NCI-H446 treated with DMSO at 0.1 percent for 48 hours (cell line): ENCODE measurements at places on chromosomes 5 and 9.

- no peak for DNase-seq
Measured at GRCh38 chr9:99303177-99303576, 81.1 kb downstream of the SEC61B start.

DNA sequence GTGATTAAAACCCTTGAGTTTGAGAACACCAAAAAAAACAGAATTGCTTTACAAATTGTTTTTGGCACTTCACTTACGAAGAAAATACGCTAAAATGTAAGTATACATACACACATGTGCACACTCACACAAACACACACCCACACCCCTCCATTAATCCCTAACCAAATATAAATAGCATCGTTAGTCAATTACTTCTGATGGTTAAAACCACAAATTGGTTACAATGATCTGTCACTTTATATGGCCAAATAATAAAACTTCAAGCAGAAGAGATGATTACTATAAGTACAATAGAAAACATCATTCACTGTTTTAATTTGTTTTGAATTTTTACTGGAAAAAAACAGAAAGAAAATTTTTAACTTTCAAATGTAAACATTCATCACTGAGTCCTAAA lies 103.5 kb downstream of the NFIB start:
- DNase-seq = no peak

GRCh38 chr9:26311463-26311995 lies 581.1 kb downstream of the CAAP1 start:
- DNase-seq = no peak

DNA sequence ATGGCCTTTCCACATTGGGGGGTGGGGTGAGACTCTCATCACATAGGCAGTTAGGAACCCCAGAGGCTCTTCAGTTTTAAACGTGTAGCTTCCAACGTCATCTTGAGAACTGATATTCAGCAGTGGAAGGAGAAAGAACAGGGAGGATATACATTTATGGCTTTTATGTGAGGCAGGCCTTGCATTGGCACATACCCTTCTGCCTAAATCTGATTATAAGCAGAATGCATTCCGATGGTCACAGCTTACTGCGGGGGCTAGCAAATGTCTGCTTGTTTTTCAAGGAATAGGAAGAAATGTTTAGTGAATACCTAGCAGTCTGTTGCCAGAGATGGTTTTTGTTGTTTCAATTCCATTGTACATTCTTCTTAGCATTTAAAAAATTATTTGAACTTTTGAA lies 98.9 kb upstream of the DHFR start:
- no peak for DNase-seq

DNA sequence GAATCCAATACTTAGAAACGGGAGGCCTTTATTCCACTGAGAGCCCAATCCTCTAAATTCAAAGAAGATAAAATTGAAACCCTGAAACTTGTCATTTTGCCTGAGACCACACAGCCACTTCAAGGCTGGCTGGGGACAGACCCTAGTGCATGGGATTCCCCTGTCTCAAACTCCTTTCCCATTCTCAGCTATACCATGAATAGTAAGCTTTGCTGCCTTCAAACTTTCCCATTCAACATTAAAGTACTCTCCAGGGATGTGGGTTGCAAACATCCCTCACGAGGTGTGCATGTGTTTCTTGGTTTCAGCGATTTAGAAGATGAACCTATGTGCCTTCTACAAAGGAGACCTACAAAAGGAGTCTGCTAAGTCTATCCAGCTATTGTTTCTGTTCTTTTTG lies 64.6 kb downstream of the GABRB2 start:
- DNase-seq = no peak

DNA sequence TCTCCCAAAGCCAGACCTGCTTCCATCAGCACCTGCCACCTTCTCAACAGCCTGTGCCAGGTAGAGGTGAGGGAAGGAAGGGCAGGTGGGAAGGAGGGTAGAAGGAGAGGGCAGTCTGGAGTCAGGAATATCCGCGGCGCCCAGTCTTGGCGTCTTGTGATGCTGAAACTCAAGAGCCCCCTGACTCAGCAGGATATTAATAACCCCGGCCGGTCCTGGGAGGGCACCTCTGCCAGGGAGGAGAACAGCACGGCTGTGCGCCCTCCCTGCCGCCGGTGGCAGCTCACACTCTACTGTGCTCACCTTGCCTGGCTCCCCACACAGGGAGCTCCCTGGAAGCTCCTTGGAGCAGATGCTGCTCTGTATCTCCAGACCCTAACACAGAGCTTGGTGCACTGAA lies 11.6 kb upstream of the NTNG2 start:
- no peak for DNase-seq

DNA sequence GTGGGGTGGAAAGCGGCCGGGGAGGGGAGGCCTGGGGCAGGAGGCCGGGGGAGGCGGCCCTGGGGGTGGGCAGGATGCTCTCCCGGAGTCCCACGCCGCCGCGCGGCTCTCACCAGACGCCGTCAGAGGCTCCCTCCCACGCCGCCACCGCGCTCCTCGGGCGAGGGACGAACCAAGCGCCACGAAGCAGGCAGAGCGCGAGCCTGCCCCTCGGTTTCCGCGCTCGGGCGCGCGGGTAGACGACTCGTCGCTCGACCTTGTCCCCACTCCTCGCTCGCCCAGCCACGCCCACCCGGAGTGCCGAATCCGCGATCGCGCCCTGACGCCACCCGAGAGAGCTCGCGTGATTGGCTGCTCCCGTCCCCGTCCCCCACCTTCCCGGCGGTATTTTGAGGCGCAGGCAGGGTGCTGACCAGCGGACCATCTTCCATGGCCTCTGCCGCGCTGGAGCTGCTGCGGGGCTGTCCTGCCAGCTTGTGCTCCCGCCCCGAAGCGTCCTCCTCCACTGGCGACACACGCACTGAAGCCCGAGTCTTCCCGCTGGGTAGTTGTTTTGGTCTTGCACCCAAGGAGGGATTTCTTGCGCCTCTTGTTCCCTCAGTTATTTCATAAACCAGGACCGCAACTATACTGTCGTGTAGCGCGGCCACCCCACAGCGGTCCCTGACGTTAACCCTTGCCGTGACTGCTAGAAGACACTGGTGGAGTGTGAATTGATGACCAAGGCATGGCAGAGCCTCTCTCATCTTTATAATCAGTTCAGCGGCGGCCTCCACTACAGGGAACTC lies at the start of gene GNE:
Gene GNE, minus strand, starts transcription at position 241 of the 788 bp plus-strand sequence. CDS start 9,093 bp downstream, outside the sequence.
- DNase-seq = peak; percentile 92

- DNase-seq = no peak
Measured at GRCh38 chr5:22560147-22560546, 293.0 kb downstream of the CDH12 start.

DNA sequence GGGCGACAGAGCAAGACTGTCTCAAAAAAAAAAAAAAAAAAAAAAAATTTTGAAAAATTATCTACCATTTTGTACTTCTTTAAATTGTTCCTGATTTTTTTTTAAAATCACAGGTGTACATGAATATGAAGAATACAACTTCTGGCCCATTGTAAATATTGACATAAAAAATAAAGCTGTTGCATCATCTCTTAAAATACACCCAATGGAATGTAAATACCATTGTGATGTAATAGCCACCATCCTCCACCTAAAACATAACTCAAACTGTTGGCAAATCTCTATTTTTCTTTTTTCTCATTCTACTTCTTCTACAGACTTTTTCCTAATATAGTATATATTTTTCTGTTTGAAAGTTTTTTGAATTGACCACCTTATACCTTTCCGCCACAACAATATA lies 61.0 kb upstream of the TEX48 start:
- DNase-seq = no peak

- DNase-seq = peak; percentile 21
Measured at GRCh38 chr9:17800418-17800817, 221.6 kb downstream of the SH3GL2 start.

- no peak for DNase-seq
Measured at GRCh38 chr5:104606258-104606829, 1043.8 kb upstream of the NUDT12 start.

- DNase-seq = no peak
Measured at GRCh38 chr5:134989266-134989830, 21.6 kb downstream of the CATSPER3 start.

- no peak for DNase-seq
Measured at GRCh38 chr9:21311889-21312288, 6.8 kb upstream of the IFNA5 start.

GRCh38 chr5:157578079-157578780 lies 2.7 kb upstream of the ADAM19 start:
- no peak for DNase-seq

DNA sequence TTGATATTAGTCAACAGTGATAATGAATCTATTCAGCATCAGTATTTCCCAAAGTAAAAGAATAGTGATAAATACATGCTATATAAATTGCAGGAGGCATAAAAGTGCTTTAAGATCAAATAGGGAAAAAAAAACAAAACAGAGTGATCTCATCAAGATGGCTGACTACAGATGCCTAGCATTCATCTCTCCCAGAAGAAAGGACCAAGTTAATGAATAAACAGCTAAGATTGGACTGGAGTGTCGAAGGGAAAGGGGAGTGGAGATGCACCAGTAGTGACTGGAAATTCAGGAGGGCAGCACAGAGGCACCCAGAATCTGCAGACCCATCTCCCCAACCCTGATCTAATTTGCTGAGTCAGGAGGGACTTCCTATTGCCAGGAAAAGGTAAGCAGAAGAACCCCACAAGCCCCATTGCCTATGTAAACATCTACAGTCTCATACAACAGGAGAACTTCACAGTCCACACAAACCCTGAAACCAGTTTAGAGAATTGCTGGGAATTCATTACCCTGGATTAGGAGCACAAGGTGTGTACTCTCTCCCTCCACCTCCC lies 699.4 kb downstream of the PTPRD start:
- DNase-seq = no peak

DNA sequence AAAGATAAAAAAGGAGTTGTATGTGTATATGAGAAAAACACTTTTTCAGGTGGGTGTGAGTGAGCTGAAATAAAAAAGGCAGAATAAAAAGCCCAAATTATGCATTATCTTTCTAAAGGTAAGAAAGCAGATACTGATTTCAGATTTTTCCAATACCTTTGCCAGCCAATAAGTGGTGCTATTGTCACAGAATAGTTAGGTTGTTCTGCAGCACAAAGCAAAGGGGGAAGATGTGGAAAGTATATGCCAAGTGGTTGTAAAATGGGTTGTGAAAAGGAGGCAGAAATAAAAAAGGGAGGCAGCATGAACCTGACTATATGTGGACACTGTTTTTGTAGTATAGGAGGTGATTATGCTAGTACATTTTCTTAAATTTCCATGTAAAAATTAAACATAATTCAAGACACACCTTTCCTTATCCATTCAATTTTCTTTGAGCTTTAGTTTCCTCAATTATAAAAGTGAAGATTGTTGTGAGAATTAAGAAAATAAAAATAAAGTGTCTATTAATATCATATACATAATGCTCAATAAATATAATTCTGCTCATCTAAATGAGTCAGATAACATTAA lies 106.7 kb downstream of the SMIM15 start:
- peak; percentile 39 for DNase-seq

- DNase-seq = no peak
Measured at GRCh38 chr9:113673726-113674125, 202.4 kb upstream of the ZNF618 start.

- DNase-seq = no peak
Measured at GRCh38 chr5:40619421-40619820, 60.3 kb upstream of the PTGER4 start.

GRCh38 chr9:36292641-36293040 lies 34.4 kb upstream of the GNE start:
- no peak for DNase-seq

DNA sequence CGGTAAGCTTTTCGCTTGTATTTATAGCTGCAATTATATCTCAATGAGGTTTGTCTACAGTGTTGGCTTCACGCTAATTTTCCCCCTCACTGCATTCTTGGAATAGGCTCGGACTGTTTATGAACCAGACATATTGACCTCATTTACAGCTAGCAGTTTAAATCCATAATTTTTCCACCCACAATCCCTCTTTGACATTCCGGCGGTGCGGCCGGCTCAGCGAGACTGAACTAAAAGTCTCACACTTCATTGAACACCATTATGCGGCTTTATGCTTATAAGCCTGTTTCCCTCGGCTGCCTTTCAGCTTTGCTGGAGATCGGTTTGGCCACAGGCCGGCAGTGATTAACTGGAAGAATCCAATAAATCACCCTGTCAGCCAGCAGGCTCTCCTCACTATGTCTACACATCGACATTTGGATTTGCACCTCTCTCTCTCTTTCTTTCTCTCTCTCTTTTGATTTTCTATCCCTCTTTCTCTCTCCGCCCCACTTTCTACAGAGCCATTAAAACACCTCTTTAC lies 315.0 kb upstream of the TLE4 start:
- DNase-seq = peak; percentile 74

GRCh38 chr5:154916874-154917273 lies 21.1 kb downstream of the GEMIN5 start:
- no peak for DNase-seq

GRCh38 chr9:110995420-110996340 lies 42.6 kb downstream of the LPAR1 start:
- no peak for DNase-seq

- DNase-seq = no peak
Measured at GRCh38 chr5:23411994-23412393, 95.4 kb upstream of the PRDM9 start.

DNA sequence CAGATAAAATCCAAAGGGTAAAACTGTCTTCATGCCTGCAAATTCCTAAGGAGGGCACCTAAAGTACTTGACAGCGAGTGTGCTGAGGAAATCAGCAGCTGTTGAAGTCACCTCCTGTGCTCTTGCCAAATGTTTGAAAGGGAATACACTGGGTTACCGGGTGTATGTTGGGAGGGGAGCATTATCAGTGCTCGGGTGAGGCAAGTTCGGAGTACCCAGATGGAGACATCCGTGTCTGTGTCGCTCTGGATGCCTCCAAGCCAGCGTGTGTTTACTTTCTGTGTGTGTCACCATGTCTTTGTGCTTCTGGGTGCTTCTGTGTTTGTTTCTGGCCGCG lies 727 bp upstream of the ADRB2 start:
- no peak for DNase-seq

GRCh38 chr9:71929791-71930440 lies 18.5 kb downstream of the C9orf85 start:
- no peak for DNase-seq

- no peak for DNase-seq
Measured at GRCh38 chr5:109016300-109016699, 268.6 kb downstream of the FER start.

GRCh38 chr5:96651948-96652753 lies 10.0 kb upstream of the CAST start:
- no peak for DNase-seq

GRCh38 chr5:15587916-15588315 lies 87.9 kb downstream of the FBXL7 start:
- no peak for DNase-seq

GRCh38 chr5:91225848-91226686 lies 157.1 kb downstream of the ARRDC3 start:
- no peak for DNase-seq

- no peak for DNase-seq
Measured at GRCh38 chr9:81239388-81239787, 450.0 kb downstream of the TLE1 start.

DNA sequence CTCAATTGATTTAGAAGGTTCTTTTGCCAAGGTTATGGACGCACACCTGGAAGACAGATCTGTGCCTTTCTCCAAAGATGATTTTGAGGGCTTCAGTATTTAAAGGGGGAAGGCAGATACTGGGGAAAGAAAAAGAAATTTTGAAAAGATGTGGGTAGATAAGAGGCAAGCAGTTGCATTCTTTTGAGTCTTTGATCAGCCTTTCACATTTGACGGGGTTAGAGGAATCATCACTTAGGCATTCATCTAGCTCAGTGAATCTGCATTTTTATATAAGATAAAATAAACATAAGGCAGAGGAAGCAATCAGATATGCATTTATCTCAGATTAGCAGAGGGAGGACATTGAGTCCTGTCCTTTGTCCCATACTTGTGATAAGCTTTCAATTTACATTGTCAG lies 243.4 kb upstream of the RAI14 start:
- DNase-seq = no peak
